ENCODE measurements at places on chromosomes 3 and 15. TPM values are rescaled to one million over a fixed set of nuclear protein-coding genes. Genes with fewer than 3 reads are reported as not detected.

CLPX gene
- 47.7 TPM for total RNA-seq

ZMYND10 gene
- total RNA-seq = not detected

GRCh38 chr3:170128259-170128976 lies 53.1 kb downstream of the PHC3 start:
- DNase-seq = peak; percentile 71

GRCh38 chr15:39127151-39127790 lies 453.6 kb upstream of the THBS1 start:
- no peak for DNase-seq

- DNase-seq = no peak
Measured at GRCh38 chr3:55725681-55726500, 238.8 kb upstream of the WNT5A start.

GRCh38 chr3:107833722-107834416 lies 257.0 kb downstream of the CD47 start:
- DNase-seq = no peak

GRCh38 chr3:153830552-153830951 lies 290.6 kb upstream of the ARHGEF26 start:
- DNase-seq = no peak

GRCh38 chr3:195102609-195103467 lies 168.1 kb downstream of the XXYLT1 start:
- no peak for DNase-seq

DNA sequence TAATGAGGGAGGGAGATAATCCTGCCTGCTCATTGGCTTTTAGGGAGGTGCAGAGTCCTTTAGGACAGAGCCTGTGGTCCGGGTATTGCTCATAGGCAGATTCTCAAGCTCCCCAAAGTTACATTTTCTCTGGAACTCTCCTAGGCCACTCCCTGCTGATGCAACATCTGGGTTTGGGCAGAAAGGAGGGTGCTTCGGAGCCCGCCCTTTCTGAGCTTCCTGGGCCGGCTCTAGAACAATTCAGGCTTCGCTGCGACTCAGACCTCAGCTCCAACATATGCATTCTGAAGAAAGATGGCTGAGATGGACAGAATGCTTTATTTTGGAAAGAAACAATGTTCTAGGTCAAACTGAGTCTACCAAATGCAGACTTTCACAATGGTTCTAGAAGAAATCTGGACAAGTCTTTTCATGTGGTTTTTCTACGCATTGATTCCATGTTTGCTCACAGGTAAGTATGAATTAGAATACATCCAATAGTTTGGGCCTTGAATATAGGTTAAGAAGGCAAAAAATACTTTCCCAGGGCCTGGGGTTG lies at the start of gene IL20RB:
Gene IL20RB, plus strand, starts transcription at position 233 of the 538 bp plus-strand sequence. Its CDS starts 131 bp downstream, at position 364.
- DNase-seq = no peak

GRCh38 chr3:122416966-122417365 lies 1.1 kb upstream of the WDR5B start:
- DNase-seq = peak; percentile 47

All from Peyer's patch (tissue), 4 donors.